ENCODE measurements at places on chromosomes 4 and X.

DNA sequence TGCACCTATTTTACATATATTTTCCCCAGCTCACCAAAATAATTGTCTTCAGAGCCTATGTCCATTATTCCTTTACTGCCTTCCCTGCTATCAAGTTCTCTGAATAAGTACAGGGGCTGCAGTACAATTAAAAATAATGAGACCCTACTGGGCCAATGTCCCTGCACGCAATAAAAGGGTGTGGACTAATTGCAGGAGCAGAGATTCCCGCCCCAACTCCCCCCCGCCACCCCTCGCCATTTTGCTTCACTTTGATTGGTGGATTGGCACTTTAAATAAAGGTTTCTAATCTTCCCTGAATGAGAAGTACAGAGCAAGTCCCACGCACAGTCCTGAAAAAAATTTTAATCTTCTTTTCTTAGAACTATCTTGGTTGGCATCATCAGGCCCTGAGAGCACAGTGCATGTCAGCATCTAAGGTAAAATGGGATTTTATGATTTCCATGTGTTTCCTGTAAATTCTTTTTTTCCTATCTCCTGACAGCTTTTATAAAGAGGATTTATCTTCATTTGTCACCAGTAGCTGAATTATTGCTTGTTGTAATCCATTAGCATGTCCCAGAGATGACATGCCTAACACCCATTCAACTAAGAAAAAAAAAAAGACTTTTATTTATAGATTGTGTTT lies at the start of gene AMBN:
TSS of gene AMBN (plus strand) at position 302 of the 628 bp plus-strand sequence. CDS start at position 405, 103 bp downstream.
- no peak for DNase-seq

- no peak for DNase-seq
Observed at GRCh38 chr4:168831585-168831918, 178.5 kb downstream of the CBR4 start.

DNA sequence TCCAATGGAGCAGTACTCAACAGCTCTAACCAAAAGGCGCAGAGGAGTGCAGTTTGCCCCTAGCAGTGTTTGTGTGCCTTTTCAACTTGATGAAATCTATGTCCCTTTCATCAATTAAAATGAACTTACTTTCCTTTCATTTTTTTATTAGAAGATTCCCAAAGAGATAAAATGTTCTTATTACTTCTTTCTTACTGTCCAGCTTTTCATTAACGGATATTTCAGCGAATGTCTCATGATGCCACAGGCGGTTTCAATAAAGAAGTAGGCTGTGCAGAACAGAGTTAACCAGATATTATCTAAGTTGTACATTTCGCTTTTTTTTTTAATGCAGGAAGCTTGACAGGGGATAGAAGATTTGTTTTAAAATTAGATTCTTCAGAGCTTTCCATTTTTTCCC lies 3.4 kb upstream of the MAOB start:
- DNase-seq: no peak

GRCh38 chrX:84216406-84216805 lies 28.4 kb upstream of the RPS6KA6 start:
- DNase-seq: no peak

DNA sequence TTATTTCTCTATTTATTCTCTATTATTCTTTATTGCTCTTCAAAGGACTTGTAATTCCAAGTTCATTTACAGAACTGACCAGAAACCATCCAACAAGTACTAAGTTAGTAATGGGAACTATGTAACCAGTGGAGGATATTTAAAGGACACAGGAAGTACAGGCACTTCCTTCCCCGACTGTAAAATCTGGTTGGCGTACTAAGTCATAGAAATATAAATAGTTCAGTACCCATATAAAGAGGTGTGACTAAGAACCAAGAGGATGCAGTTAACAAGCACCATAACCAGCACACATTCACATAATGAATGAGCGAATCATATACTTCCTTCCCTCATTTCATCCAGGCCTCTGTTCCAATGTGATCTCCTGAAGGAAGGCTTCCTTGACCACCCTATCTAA lies 3.6 kb upstream of the EIF4E start:
- DNase-seq: no peak

DNA sequence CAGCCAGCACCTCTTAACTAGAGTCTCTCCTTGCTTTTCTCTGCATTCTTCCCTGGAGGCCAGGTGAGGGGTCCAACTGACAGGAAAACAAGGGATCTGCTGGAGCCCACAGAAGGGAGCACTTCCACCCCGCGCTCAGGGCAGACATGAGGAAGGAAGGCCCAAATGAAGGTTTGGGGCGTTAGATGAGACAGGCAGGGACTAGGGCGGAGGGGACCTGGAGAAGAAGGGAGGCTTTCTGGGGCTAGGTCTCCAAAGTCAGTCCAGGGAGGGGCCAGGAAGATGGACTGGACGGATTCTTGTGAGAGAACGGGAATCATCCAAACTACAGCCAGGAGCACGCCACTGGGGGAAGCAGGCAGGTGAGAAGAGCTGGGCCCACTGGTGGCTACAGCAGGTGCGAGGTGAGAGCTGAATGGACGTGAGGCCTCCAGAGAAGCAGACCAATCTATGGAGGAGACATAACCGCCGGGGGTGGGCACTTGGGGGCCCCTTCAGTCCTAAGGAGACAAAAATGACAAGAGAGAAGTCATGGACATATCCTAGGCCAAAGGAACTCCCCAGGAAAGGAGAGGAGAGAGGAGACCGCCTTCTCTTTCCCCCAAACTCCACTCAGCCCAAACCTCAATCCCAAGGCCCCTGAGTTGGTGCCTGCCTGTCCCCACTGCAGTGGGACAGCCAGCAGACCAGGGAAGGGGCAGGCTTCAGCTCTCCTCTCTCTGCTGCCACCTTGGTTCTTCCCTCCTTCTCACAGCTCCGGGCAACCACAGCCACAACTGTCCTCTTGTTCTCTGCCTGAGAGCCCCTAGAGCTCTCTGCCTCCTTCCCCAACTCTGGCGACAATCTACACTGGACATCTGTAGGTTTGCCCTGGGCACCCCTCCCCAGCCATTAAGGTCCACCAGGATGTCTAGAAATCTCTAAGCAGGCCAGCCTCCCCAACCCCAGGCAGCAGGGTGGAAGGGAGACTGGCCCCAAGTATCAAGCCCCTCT lies 7.0 kb downstream of the APLN start:
- DNase-seq: no peak

DNA sequence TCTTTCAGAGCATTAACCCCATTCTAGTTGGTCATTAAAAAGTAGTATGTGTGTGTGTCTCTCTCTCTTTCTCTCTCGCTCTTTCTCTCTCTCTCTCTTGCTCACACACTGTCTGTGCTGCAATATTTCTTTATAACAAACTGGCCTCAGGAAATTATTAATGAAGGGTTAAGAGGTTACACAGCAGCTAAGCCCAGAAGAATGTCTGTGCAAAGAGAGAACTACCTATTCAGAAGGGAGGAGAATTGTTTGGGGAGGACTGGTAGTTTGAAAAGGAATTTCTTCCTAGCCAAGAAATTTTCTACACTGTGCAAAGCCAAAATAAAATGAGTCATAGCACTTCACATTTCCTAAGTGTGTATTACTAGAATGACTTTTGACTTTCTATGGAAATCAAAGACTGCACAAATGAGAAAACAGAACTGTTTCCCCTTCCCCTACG lies 22.2 kb downstream of the PDGFC start:
- DNase-seq: no peak

GRCh38 chr4:20565075-20565721 lies 135.1 kb upstream of the PACRGL start:
- no peak for DNase-seq

DNA sequence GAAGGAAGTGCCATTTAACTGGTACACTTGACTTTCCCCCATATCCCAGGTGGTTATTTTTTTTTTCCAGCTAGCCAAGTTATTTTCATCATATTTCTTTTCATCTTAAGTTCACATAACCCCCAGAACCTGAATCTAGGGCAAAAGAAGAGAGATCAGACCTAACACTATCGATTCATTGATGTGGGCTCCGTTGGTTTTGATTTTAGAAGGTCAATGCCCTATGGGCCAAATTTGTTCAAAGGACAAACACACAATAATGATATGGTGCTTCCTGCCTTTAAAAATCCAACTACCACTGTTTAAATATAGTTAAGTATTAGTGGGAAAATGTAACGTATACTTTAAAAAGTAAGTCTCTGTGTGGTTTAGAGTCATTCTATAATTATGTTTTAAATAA lies 665.7 kb downstream of the ZNF674 start:
- no peak for DNase-seq

- DNase-seq: no peak
Observed at GRCh38 chr4:100246697-100247096, 56.4 kb upstream of the DDIT4L start.

DNA sequence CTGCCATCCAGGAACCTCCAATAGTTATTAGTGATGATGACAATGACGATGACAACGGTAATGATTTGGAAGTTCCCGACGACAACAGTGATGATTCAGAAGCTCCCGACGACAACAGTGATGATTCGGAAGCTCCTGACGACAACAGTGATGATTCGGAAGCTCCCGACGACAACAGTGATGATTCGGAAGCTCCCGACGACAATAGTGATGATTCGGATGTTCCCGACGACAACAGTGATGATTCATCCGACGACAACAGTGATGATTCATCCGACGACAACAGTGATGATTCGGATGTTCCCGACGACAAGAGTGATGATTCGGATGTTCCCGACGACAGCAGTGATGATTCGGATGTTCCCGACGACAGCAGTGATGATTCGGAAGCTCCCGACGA lies 14.7 kb downstream of the CXCR3 start:
- no peak for DNase-seq

GRCh38 chr4:102713096-102713495 lies 47.7 kb downstream of the MANBA start:
- DNase-seq: no peak

- DNase-seq: no peak
Observed at GRCh38 chr4:139866276-139866962, 200.8 kb downstream of the MGST2 start.

Measured in prostate gland (tissue), 2 donors.